ENCODE measurements at places on chromosomes 1 and 21. TPM values are rescaled to one million over a fixed set of nuclear protein-coding genes. Genes with fewer than 3 reads are reported as not detected.

Gene ST6GALNAC3
- 4.4 TPM for total RNA-seq

Gene CROCC
- 3.9 TPM for total RNA-seq

GRCh38 chr1:169340882-169341281 lies 26.7 kb downstream of the NME7 start:
- no peaks in the 10 kb centered on the region for H3K4me1 ChIP-seq
- no peaks in the 10 kb centered on the region for H3K36me3 ChIP-seq
- H3K4me3 ChIP-seq, result no peak overlapping the region
- DNase-seq, result no peak
- H3K27ac ChIP-seq, result no peak overlapping the region
- H3K27me3 ChIP-seq, result no peaks in the 10 kb centered on the region

DNA sequence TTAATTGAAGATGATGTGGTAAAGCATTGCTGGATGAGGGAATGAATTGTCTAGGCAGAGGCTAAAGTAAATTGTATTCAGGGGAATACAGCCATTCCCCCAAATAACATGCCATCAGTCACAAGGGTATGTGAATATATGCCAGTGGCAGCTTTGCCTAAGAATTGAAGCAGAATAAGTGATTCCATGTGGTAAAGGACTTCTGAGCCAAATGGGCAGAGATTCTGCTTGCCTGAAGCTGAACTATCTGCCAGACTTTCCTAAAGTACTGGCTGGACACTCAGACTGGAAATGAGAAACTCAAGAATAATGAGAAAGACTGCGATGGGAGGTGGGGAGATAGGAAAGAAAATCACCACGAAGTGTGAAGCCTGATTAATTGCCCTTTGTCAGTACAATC lies 2.4 kb downstream of the LIX1L start:
- DNase-seq, result no peak
- no peaks in the 10 kb centered on the region for H3K27me3 ChIP-seq
- peak overlapping the region; percentile 73 for H3K4me3 ChIP-seq
- H3K4me1 ChIP-seq, result peaks cover 14% of the 10 kb centered on the region
- H3K36me3 ChIP-seq, result peaks cover 14% of the 10 kb centered on the region
- peak overlapping the region; percentile 94 for H3K27ac ChIP-seq

- no peak overlapping the region for H3K27ac ChIP-seq
- peaks cover 8% of the 10 kb centered on the region for H3K36me3 ChIP-seq
- no peaks in the 10 kb centered on the region for H3K27me3 ChIP-seq
- DNase-seq, result no peak
- no peaks in the 10 kb centered on the region for H3K4me1 ChIP-seq
Measured at GRCh38 chr21:41269535-41269934, 47.1 kb upstream of the FAM3B start.

Gene LYPD8
- not detected for total RNA-seq

DNA sequence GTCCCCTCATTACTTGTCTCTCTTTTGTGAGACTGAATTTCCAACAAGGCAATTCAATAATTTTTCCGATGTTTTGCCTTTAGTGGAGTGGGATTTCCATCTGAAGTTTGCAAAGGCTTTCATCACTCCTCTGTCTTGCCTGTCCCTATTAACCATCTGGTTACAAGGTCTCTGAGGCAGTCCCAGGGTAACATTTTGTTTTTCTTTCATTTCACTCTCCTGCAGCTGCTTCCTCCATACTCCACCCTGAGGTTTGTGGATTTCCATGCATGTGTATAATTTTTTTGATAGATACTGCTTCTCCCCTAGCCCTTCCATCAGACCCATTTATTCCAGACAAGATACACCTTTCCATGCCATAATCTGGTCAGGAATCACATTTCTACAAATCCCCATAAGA lies 366.8 kb downstream of the PTBP2 start:
- no peaks in the 10 kb centered on the region for H3K4me1 ChIP-seq
- H3K27me3 ChIP-seq, result no peaks in the 10 kb centered on the region
- no peaks in the 10 kb centered on the region for H3K36me3 ChIP-seq

GRCh38 chr1:97033949-97034348 lies 312.4 kb downstream of the PTBP2 start:
- no peaks in the 10 kb centered on the region for H3K36me3 ChIP-seq
- H3K4me1 ChIP-seq, result no peaks in the 10 kb centered on the region
- no peak overlapping the region for H3K4me3 ChIP-seq
- H3K27ac ChIP-seq, result no peak overlapping the region

- no peak overlapping the region for H3K4me3 ChIP-seq
- H3K27me3 ChIP-seq, result no peaks in the 10 kb centered on the region
- H3K36me3 ChIP-seq, result no peaks in the 10 kb centered on the region
- H3K27ac ChIP-seq, result no peak overlapping the region
- no peaks in the 10 kb centered on the region for H3K4me1 ChIP-seq
- DNase-seq, result no peak
Measured at GRCh38 chr1:246324711-246325110, 182.4 kb downstream of the SMYD3 start.

Gene SH2D1B
- total RNA-seq, result not detected

Gene TMEM79
- total RNA-seq, result 1.1 TPM
